Activated CD8-positive, alpha-beta memory T cell treated with anti-CD3 and anti-CD28 coated beads for 24 hours (primary cell): ENCODE measurements at places on chromosomes 5 and 9.

GRCh38 chr9:106960258-106960657 is 97.3 kb downstream of the ZNF462 start:
- no peak for DNase-seq

DNA sequence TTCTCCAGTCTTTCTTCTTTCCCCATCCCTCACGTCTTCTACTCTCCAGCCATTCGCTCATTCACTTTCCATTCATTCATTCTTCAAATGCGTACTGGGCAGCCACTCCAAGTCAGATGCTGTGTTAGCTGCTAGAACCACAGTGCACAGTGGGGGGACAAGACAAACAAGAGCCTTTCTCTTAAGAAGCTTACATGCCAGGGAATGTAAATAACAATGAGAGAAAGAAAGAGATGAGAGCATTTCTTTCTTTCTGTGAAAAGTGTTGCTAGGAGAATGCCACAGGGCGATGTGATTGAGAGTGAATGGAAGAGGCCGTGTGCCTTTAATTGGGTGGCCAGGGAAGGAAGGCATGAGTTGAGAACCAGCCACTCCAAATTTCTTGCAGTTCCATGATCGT is 46.3 kb upstream of the SMIM23 start:
- no peak for DNase-seq

GRCh38 chr9:37840560-37841194 is 40.1 kb downstream of the DCAF10 start:
- no peak for DNase-seq

DNA sequence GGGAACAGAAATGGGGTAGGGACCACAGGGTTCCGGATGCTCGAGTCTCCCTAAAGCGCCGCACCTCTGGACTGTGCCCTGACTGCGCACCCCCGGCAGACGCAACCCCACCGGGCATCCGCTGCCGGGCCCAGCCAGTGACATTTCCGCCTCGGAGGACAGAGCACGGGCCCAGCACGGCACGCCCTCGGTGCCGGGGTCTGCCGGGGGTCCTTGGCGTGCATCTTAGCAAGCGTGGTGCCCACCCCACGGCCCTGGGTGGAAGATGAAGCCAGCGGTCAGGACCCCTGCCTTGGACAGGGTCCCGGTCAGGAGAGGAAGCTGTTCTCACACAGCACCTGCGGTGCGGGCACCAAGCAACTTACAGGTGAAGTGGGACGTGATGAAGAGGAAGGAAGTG is 7.1 kb downstream of the INPP5E start:
- DNase-seq = no peak
